ENCODE measurements at places on chromosomes 13 and 19.

DNA sequence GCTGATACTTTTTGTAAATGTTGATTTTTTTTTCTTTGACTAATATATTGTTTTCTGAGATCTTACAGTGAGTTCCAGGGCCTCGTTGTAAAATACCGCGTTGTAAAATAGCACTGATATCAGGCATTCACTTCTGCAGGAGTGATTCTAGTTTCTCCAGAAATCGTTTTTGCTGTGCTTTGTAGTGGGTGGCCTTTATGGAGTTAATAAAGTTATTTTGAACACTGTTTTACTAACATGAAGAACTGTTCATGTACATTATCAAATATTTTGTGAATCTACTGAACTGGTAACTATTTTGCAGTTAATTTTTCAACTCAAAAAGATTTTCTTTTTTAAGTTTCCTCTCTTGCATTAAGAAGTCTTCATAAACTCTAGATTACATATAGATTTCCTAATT is 985 bp upstream of the ZNF266 start:
- no peak for DNase-seq

- DNase-seq: no peak
Measured at GRCh38 chr13:46631179-46631542, 78.2 kb downstream of the LRCH1 start.

DNA sequence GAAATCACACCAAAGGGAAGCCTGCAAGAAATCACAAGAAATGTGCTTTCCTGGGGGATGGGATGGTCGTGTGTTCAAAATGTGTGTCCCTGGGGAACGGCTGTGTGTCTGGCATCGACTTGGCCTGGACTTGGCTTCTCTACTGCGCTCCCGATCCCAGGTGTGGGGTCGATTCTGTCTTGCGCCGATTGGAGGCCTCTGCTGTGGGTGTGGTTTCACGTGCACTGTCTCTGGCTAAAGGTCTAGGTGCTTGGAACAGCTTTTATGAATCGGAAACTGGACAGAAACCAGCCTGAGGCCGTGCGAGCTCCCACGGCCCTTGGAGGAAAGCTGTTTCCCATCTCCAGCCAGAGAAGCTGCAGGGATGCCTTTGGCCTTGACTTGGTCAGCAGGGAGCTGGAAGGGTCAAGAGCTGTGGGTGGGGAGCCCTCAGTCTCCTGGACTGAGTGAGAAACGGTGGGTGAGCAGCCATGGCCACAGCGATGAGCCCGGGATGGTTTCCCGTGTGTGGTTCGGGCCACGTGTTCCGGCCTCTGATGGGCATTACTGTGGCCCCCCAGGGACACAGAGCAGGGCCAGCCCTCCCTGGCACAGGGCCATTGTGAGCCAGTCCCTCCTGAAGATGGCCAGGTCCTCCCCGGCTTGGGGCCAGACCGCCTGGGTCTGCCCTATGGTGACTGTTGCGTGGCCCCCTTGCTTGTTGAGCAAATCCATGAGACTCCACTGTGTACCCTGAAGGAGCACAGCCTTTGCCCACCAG is 29.7 kb downstream of the MCF2L start:
- no peak for DNase-seq

DNA sequence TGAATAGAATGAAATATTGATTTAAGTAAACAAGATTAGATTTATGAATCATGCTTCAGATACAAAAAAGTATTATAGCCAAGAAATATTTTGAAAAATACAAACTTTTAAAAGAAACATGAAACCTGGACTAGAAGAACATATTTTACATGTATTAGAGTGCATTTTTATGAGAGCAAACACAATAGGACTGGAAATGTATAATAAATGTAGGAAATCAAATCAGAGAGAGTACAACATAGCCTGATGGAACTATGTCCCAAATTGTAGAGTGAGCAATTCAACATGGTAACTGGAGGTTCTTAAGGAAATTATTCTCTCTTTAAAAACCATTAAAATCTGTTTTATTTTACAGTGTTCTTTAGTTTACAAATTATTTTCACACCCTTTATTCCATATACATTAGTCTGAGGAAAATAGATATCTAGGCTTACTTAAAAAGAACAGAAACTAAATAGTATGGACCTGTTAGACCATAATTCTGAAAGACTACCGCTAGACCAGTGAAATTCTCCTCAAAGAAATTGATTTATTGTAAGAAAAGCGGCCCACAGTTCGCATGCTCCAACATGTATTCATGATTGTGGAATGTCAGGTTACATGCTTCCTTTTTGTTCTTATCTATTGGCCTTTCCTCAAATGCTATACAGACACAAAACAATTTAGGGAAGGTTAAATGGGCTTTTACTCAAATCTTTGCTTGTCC is 1526.5 kb upstream of the SLC10A2 start:
- no peak for DNase-seq

Data from activated CD8-positive, alpha-beta memory T cell treated with anti-CD3 and anti-CD28 coated beads for 24 hours (primary cell).